Caco-2 (cell line): ENCODE measurements at places on chromosomes 5 and 9. TPM values are rescaled to one million over a fixed set of nuclear protein-coding genes. Genes with fewer than 3 reads are reported as not detected.

- no peak for DNase-seq
Measured at GRCh38 chr5:128432913-128433440, 105.1 kb downstream of the FBN2 start.

DNA sequence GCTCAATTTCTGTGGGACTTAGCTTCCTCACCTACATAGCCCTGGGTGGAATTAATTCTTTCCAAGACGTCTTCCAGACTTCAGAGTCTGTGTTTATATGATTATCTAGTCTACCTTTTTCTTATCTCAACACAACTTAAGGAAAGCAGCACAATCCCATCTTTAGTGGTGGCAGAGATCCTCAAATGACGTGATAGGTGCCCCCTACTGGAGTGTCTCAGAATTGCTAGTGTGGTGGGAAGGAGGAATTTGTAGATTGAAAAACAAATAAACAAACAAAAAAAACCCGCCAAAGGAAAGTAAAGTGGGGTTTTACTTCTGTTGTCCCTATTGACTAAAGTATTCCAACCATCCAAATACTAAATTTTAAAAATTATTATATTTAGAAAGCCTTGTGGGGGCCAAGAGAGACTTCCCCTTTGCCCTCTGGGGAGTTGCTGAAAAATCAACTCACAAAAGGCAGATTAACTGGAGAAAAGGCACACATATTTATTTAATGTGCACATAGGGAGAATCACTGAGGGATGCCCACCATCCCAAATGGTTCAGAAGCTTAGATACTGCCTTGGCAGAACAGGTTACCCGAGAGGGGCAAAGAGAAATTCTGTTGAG, 283.3 kb downstream of the TMEM167A start:
- DNase-seq, result peak; percentile 47

- DNase-seq, result no peak
Measured at GRCh38 chr9:113187929-113188595, 33.0 kb downstream of the FKBP15 start.

BTNL3 gene
- total RNA-seq, result 0.14 TPM in 1 of 2 replicates, not detected in the other

PPP3R2 gene
- total RNA-seq, result not detected in 2 replicates

PRRX2 gene
- total RNA-seq, result not detected in 2 replicates
